Lung microvascular endothelial cell (primary cell): ENCODE measurements at places on chromosomes 12 and 14. TPM values are rescaled to one million over a fixed set of nuclear protein-coding genes. Genes with fewer than 3 reads are reported as not detected.

DNA sequence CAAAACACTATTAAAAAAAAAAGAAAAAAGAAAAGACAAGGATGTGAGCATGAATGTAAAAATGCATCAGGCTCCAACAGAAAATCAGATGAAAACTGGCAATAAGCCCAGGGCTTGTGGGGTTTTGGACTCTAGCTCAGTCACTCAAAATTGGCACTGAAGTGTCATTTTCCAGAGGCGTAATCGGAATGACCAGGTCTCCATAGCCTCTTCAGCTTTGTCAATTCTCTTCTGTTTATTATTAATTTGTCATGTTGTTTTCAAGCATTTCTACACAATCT lies 137.2 kb upstream of the TRHDE start:
- no peak for DNase-seq

DNA sequence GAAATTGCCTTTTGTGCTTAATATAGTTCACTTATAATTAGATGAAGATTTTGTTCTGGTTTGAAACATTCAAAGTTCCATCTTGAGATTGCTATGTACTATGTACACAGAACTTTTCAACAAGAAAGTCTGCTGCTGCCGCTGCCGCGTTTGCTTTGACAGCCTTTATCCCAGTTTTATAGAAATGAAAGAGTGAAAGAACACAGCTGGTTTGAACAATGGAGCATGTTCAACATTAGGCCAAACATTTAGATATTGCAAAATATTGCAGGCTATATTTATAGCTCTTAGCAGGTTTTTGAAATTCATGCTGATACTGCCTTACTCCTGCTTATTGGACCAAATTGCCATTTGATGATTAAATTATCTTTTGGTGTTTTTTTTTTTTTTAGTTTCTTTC lies 299.8 kb upstream of the PRKD1 start:
- no peak for DNase-seq

GPRC5A gene
- 0.99 and 2.2 TPM in 2 replicates for total RNA-seq

DNA sequence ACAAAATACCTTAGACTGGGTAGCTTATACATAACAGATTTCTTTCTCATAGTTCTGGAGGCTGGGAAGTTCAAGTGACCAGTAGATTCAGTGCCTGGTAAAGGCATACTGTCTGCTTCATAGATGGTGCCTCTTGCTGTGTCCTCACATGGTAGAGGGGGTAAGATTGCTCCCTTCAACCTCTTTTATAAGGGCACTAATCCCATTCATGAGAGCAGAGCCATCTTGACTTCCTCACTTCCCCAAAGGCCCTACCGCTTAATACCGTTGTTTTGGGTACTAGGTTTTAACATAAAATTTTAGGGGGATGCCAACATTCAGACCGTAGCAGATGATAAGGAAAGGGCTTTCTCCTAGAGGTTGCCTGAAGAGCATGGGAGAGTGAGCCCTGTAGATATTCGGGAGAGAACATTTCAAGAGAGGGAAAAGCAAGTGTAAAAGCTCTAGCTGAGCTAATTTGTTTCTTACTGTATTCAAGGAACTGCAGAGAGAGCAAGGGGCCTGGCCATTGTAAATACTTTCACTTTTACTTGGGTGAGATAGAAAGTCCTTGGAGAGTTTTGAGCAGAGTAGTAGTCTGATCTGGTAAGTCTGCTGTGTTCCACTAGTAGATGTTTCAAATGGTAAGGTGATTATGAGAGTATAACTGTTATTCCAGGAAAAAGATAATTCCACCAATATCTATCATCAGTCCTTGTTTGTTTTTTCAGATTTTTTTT lies 27.3 kb downstream of the FRS2 start:
- DNase-seq, result no peak

DNA sequence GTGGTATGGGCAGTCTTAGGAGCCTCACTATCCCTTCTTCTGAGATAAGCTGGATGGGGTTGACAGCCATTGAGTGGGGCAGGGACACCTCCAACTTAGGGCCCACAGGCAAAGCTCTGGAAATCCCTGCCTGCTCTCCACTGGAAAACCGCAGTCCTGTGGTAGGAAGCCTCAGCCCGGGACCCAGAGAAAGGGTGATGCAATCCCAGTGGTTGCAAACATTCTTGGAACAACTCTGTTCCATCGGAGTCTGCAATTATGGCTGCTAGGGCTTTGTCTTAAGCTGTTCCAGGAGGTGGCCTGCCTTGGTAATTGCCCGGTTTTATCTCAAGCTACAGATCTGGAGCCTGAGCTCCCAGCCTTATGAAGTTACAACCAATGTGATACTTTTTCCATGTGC lies 133.4 kb downstream of the DICER1 start:
- no peak for DNase-seq

PTPRO gene
- not detected in 2 replicates for total RNA-seq
